ENCODE measurements at places on chromosomes 1 and 21. TPM values are rescaled to one million over a fixed set of nuclear protein-coding genes. Genes with fewer than 3 reads are reported as not detected.
A peak's percentile ranks its signal among the peaks of the same experiment; 100 is the strongest.

GRCh38 chr1:48236716-48237470 lies 14.4 kb downstream of the SLC5A9 start:
- DNase-seq: peak; percentile 60

DNA sequence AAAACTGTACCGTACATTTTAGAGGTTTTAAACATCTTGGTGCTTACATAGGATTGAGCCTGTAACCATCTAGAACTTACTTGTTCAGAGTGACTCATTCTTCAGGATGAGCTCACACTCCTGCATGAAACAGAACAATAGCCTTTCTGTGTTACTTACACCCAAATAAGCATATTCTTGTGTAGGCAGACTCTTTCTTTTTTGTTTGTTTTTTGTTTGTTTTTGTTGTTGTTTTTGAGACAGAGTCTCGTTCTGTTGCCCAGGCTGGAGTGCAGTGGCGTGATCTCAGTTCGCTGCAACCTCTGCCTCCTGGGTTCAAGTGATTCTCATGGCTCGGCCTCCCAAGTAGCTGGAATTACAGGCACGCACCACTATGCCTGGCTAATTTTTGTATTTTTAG lies 3.8 kb upstream of the CA6 start:
- DNase-seq: peak; percentile 84

GRCh38 chr1:41282679-41283317 lies 40.7 kb upstream of the SCMH1 start:
- peak; percentile 57 for DNase-seq

DNA sequence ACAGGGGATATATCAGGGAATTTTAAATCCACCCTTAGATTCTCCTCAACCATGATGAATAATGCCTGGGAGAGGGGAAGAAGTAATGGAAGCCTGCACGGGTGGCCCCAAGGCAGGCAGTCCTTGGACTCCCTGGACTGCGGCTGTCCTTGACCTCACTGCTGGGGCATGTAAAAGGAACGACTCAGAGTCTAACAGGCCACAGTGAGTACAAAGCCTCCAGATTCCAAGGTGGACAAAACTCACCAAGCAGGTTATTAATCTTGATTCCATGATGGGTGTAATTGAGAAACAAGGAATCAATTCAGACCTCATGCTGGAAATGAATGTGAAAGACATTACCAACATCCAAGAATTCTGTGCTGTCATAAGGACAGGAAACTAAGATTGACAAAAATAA lies 13.0 kb upstream of the ARHGAP29 start:
- no peak for DNase-seq

DNA sequence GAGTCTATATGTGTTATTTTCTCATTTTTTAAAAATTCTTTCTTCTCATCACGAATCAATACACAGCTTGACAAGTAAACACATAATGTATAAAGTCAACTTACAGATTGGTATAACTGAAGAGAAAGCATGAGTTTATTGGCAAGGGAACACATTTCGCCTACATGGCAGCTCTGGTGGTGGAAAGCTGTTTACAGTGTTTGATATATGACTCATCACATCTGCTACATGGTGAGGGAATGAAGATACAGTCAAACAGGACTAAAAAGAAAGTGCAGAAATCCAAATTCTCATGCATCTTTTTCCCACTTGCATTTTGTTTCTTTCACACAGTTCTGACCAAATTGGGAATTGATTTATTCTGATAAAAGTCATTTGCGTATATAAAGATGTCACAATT lies 122.2 kb upstream of the ADGRL4 start:
- DNase-seq: peak; percentile 57

DNA sequence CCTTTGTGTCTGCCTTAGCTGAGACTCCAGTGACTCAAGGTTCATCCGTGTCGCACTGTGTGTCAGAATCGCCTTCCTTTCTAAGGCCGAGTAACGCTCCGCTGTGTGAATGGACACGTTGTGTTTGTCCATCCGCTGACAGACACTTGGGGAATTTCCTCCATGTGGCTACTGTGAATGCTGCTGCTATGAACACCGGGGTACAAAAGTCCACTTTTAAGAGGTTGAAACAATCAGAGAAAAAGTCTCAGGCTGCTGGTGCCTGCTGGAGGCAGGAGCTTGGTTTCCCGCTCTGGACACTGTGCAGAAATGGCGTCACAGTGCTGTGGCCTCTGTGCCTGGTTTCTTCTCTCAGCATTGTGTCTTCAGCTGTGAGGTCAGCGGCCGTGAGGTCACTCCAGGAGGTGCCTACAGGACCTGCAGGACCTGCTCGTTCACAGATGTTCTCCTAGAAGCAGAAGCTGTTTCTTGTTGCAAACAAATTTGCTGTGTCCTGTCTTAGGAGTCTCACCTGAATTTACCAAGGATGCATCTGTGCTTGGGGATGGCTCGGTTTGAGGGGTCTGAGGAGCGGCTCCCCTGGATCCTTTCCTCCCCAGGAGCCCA lies 34.2 kb downstream of the KRTAP10-1 start:
- peak; percentile 13 for DNase-seq

DNA sequence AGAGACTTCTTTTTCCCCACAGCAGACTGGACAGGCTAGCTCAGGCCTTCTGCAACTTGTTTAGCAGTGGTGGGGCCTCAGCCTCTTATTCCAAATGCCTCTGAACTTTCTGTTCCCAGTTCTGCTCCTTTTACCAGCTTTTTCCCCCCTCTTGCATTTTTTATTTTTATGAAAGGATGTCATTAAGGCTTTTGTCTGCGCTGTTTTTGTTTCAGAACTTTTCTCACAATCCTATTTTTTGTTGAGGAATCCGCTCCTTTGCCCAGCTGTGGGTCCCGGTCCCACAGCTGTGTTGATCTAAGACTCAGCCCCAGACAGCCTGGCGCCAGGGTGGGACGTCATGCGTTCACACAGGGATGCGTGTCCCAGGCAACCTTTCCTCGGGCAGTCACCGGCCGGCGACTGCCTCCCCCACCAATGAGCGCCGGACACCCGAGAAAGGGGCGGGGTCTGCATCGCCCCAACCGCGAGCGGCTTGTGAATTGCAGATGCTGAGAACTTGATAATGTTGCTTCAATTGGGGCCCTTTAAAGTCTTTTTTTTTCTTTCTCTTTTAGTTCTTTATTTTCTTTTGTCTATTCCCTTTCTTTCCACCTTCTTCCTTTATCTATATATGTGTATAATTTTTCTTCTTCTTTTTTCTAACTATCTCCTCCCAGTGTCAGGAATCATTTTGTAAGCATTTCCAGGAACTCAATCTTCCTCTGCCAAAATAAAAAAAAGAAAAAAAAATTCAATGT lies 3.0 kb upstream of the ID3 start:
- peak; percentile 100 for DNase-seq

DNA sequence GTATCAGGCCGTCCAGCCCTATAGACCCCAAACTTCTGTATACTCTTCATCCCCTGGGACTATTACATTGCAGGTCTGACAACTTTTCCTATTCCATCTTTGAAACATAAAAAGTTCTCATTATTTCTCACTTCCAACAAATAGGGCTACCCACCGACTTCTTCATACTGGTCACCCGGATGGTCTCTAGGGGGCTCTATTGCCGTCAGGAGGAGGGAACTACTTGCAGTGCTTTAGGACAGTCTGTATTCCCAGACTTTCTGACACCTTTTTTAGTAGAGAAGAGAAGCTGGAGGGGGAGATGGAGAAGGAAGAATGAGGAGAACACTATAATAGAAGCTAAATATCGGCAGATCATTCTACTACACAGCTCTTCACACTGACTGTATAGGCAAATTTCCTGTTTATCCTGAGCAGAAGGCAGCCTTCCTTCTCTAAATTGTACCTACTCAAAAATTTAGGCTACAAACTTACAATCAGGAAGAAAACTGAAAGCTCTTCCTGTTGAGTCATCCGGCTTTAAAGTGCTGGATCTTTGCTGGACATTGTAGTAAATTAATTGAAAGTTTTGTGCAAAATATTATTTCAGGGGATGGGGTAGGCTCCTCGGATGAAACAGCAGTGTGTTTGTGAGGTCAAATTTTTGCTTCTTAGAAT lies 54.6 kb downstream of the CDC7 start:
- DNase-seq: peak; percentile 59

DNA sequence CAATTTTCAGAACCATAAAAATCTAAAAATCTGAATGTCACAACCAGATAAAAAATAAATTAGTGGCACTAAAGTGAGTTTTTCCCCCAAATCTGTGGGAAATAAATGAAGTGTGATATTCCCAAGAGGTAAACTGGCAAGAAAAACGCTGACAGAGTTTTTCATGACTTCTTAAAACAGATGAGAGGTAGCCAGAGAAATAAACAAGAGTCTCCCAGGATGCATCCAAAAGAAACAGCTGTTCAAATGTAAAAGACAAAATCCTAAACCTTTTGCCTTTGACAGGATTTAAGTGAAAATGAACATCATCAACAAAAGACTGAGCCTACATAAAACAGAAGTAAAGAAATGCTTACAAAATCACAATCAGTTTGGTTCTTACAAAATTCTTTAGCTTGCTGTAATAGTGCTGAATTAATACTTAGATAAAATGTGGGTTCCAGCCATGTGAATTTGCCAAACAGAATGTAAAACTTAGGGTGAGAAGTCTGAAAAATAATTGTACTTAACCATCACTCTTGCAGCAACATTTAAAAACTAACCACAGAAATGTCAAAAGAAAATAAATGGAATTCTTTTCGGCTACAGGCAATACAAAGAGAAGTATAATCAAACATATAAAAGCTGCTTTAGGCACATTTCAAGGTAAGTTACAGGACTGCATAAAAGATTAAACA lies 133.6 kb downstream of the EIF4G3 start:
- DNase-seq: no peak

DNA sequence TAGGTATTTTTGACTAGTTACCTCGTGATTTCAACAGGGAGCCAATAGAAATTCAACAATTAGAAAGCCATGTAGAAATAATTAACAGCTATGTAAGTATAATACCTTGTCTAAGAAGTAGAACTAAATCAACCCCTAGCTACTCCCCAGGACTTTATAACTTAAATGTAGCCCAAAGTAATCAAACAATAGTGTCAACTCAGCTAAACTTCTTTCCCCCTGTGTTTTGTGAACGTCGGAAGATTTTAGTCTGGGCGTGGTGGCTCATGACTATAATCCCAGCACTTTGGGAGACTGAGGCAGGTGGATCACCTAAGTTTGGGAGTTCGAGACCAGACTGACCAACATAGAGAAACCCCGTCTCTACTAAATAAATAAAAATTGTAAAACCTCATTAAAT lies 579.9 kb upstream of the NCAM2 start:
- DNase-seq: no peak

DNA sequence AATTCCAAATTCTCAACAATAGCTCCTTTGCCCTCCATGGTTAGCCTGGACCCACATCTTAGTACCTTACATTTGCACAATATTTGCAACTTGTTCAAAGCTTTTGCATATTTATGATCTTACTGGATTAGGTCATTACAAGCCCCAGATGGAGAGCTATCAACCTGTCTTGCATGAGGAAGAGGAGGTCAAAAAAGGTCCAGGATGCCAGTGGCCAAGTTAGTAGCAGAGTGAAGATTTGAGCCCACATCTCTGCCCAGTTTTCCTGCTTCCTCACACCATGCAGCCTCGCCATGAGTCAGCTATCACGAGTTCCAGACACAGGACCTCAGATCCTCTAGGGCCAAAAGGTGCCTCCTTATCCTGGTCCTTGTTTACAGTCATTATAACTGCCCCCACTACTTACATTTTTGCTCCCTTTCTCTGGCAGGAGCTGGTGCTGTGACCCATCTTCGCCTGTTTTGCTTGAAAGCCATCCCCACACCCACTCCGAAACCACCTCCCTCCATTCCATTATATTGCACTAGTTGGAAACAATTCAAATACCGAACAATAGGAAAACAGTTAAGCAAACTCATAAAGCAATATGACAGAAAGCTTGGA lies 5.0 kb upstream of the AHCYL1 start:
- peak; percentile 91 for DNase-seq

- DNase-seq: no peak
Measured at GRCh38 chr1:211896958-211897357, 66.4 kb upstream of the LPGAT1 start.

GRCh38 chr1:55685560-55685959 lies 470.4 kb upstream of the USP24 start:
- DNase-seq: no peak

Gene RHOU
- 17.5 TPM for total RNA-seq

Gene PIGR
- total RNA-seq: under 0.01 TPM

Gene TTC22
- not detected for total RNA-seq

Gene CRYBG2
- total RNA-seq: not detected

All from dermis blood vessel endothelial cell (primary cell).